ENCODE measurements at places on chromosomes 13 and 19.

- no peak for DNase-seq
Measured at GRCh38 chr13:108797354-108797753, 167.9 kb downstream of the MYO16 start.

- DNase-seq = no peak
Measured at GRCh38 chr13:98519976-98520375, 56.9 kb downstream of the STK24 start.

DNA sequence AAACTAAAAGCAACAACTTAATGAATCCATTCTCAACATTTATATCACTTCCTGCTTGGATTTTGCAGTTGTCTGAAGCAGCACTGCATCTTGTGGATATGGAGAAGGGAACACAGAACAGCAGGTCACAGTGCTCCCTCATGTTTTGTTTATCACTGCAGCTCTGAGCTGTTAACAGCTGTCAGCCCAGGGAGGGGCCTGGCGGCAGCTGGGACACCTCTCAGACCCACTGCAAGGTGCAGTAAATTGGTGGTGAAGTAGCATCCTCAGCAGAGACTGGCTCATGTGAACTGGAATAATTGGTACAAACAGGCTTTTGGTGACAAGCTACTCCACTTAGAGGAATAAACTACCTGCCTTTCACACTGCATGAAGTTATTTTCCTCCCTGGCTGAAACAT is 170.4 kb downstream of the LIG4 start:
- DNase-seq = no peak

- no peak for DNase-seq
Measured at GRCh38 chr13:28872427-28873176, 52.5 kb downstream of the MTUS2 start.

GRCh38 chr19:35404879-35405622 is 34.2 kb downstream of the GPR42 start:
- DNase-seq = peak; percentile 94

- DNase-seq = no peak
Measured at GRCh38 chr13:45826731-45827130, 24.8 kb downstream of the SIAH3 start.

- no peak for DNase-seq
Measured at GRCh38 chr19:40995355-40995754, 4.3 kb downstream of the CYP2B6 start.

GRCh38 chr13:35936246-35936978 is 194.8 kb downstream of the DCLK1 start:
- no peak for DNase-seq

GRCh38 chr13:110957181-110957884 is 42.5 kb upstream of the ANKRD10 start:
- DNase-seq = no peak

DNA sequence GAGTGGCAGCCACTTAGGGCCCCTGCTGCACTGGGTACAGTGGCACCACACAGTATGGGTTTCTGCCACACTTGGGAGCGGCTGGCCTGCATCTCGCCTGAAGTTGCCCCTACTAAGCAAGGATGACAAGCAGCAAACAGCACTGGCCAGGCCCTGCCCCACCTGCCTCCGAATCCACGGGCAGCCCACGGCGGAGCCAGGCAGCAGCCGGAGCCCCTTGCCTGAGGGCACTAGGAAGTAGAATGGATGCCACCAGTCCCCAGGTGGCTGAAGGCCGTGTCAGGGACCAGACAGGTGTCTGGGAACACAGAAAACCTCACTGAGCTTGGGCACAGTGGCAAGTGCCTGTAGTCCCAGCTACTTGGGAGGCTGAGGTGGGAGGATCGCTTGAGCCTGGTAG is 19.4 kb downstream of the MLLT1 start:
- no peak for DNase-seq
